ENCODE measurements at places on chromosomes 11 and 22.

GRCh38 chr11:128684549-128685401 is 9.1 kb upstream of the FLI1 start:
- DNase-seq: no peak

DNA sequence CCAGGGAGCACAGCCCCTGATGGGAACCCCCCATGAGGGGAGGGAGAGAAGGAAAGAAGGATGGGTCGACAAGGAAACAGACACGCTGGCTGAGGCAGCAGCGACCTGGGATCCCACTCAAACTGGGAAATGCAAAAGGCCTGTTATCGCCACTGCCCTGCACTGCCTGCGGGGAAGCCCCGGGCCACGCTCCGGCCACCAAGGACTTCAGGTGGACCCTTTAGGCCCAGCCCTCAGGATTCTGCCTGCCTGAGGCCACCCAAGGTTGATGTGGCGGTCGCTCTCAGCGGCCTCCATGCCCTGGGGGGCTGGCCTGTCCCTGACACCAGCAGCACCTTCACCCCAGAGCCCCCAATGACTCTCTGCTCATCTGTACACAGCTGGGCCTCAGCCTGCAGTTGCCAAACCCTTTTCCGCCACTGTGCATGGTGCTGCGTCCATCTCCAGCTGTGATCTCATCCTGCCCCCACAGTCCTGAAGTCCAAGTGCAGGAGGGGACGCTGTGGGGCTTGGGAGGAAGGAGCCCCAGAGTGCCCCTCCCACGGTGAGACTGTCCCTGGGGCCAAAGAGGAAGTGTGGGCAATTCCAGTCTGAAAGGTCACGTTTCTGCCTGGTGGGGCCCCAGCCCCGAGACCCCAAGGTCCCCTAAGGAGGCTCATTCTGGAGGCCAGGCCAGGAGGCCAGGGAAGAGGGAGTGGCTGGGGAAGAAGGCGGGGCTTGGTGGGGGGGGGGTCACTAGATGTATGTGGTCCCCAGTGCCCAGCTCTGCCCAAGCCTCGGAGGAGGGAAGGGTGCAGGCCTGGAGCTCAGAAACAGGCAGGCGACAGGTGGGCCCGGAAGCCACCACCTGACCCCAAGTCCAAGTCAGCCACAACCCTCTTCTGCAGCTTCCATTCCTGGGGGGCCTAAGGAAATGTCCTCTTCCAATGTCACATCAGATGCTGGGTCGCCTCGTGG is 31.6 kb downstream of the OSBPL5 start:
- no peak for DNase-seq

GRCh38 chr11:2444821-2445745 is at the start of gene KCNQ1:
Gene KCNQ1 (plus strand): TSS chr11:2445008. CDS start chr11:2445099, 91 bp downstream.
- peak; percentile 88 for DNase-seq

GRCh38 chr11:76443268-76443980 is 1.4 kb upstream of the EMSY start:
- no peak for DNase-seq

DNA sequence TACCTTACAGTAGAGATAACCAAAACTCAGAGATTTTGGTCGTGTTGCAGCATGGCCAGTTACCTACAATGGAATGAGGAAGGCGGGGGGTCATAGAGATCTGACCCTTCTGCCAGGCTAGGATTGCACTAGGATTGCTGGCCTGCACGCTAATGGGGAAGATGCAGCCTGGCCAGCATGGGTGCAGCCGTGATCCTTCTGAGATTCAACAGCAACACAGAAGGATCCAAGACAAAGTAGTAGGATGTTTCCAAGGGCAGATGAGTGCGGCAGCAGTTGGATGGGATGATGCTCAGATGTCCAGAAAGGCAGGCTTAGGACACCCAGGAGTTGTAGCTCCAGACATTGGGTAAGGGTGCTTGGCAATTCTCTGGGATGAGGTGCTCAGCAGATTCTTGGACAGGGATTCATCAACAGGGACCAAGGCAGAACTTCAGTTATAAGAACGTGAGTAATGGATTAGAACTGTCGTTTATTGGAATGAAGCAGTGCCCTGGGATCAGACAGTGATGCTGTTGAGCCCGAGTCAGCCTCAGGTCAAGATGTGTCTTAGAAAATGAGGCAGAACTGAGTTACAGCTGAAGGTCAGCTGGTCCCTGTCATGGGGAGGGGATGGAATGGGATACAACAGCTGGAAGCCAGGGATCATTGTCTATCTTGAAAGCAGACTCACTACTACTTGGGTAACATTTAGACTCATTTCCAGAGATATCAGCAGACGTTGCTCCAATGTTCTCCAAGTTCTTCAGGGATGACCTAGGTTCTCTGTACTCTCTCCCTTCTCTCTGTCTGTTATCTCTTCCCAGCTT is 71.0 kb downstream of the PARVA start:
- DNase-seq: no peak

- DNase-seq: no peak
These were observed 201.5 kb upstream of the LUZP2 start for GRCh38 chr11:24295360-24295759.

GRCh38 chr11:73451896-73452295 is 75.7 kb downstream of the RELT start:
- DNase-seq: no peak

- DNase-seq: no peak
These were observed 42.2 kb downstream of the BUD13 start for GRCh38 chr11:116730601-116731000.

DNA sequence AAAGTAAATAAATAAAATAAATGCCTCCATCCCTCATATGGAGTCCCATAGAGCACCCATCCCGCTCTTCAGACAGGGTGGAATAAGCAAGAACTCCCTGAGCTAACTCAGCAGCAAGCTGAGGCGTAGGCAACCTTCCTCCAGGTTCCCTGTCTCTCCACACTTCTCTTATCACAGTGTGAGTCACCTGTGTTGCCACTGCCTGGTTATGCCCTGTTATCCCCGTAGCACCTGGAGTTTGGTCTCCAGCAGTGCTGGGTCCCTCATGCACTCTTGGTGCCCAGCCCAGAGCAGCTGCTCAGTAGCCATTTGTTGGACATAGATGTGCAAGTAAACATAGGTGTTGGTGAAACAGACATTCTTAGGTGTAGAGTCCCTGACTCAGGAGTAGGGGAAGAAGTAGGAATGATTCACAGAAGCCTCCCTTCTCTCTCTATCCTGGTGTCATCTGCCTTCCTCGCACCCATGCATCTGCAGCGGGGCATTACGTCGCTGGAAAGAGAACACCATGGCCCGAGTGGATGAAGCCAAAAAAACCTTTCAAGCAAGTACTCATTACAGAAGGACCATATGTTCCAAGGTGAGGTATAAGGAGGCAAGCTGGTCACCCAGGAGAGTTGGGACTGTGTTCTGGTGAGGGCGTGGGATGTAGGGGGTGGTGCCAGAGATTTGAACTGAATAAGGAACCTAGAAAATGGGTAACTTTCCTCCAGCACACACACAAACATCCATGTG is 56.0 kb downstream of the PISD start:
- no peak for DNase-seq

GRCh38 chr11:2704356-2704755 is 4.6 kb upstream of the KCNQ1OT1 start:
- DNase-seq: no peak

- no peak for DNase-seq
These were observed 5.1 kb upstream of the SMPD1 start for GRCh38 chr11:6385046-6385777.

- no peak for DNase-seq
These were observed 11.7 kb downstream of the CRELD2 start for GRCh38 chr22:49929994-49930575.

GRCh38 chr11:3982431-3982830 is 112.2 kb upstream of the RRM1 start:
- DNase-seq: no peak

- DNase-seq: no peak
These were observed 34.9 kb downstream of the JRKL start for GRCh38 chr11:96424693-96425092.

GRCh38 chr11:73229896-73230875 is 12.1 kb downstream of the P2RY2 start:
- DNase-seq: no peak

DNA sequence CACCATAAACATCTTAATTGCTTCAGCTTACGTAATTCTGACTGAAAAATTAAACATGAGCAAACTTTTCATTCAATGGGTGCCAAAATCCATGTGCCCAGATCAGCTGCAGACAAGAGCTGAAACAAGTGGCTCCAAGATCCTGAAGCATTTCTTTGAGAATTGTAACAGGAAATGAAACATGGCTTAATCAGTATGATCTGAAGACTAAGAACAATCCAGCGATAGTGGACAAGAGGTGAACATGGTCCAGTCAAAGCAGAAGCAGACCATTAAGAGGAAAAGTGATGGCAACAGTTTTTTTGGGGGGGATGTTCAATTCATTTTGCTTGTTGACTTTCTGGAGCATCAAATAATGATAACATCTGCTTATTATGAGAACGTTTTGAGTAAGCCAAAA is 1964.5 kb upstream of the RAG2 start:
- no peak for DNase-seq

GRCh38 chr22:25402160-25402500 is 162.3 kb upstream of the GRK3 start:
- DNase-seq: no peak

DNA sequence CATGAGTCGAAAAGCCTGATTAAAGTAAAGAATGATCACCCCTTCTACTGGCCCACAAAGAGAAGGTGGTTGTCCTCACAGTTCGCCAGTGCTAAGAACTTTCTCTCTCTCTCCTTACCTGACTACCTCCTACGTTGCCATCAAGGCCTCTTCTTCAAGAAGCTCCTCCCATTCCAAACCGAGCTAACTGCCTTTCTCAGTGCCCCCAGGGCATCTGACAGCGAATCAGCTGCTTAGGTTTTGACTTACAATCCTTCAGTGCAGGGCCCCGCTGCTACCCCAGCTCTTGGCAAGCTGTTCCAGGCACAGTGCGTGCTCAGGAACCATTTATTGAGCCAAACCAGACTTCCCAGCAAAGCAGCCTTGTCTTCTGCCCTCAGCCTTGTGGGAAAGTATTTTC is 5.8 kb downstream of the VSTM5 start:
- DNase-seq: no peak

DNA sequence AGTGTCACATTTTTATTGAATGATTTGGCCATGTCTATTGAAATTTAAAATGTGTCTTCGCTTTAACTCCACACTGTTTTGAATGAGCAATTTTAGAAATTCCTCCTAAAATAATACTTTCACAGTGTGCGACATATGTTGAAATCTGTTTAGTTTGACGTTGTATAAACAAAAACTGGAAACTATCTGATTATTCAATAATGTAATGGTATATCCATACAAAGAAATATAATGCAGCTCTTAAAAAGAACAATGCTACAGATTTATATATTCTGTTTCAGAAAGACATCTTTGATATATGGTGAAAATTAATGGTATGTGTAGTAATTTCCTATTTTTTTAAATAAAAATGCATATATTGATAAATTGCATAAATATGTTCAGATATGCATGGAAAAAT is 268.7 kb upstream of the SORL1-AS1 start:
- DNase-seq: no peak

DNA sequence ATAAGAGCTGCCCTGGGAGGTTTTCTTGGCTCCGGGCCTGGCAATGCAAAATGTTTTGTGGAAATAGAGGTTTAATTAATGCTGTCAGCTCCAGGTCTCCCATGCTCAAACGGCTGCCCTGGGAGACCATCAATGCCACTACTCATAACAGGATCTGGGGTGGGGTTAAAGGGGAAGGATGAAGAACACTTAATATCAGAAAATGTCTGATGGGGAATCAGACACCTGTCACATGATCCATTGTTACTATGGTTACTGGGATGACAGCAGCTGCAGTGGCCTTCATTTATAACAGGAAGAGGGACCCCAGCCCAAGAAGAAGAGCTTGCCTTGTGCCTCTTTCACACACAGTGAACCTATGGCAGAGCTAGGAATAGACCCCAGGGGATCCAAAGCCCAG is 2.2 kb upstream of the SYT13 start:
- no peak for DNase-seq

DNA sequence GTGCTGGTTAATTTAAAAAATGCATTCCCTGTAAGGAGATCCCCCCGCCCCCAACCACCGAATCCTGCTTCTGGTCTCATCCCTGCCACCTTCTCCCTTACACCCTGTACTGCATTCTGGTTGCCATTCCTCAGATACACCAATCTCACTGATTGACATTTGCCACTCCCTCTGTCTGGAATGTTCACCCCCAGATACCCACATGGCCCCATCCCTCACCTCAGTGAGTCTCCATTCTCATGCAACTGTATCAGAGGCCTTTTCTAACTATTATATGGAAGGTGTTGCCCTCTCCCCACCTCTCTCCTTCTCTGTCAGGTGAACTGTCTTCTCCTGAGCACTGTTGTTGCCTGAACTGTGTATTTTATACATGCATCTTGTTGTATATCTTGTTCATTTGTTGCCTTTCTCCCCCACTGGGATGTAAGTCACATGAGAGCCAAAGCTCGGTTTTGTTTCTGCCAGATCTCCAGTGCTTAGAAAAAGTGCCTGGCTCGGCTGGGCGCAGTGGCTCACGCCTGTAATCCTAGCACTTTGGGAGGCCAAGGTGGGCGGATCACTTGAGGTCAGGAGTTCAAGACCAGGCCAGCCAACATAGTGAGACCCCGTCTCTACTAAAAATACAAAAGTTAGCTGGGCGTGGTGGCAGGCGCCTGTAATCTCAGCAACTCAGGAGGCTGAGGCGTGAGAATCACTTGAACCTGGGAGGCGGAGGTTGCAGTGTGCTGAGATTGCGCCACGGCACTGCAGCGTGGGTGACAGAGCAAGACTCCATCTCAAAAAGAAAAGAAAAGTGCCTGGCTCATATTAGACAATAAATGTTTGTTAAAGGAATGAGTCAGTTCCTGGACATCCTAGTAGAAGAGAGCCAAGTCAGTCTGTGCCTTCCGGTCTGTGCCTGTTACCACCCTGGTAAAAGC is 61.0 kb downstream of the TNRC6B start:
- peak; percentile 80 for DNase-seq

- DNase-seq: no peak
These were observed 207.2 kb upstream of the CTSC start for GRCh38 chr11:88544656-88545280.

- DNase-seq: no peak
These were observed 76.6 kb downstream of the MYO18B start for GRCh38 chr22:25818541-25818940.

GRCh38 chr11:35162745-35163144 is 23.8 kb downstream of the CD44 start:
- no peak for DNase-seq
